Osteocyte (in vitro differentiated cells): ENCODE measurements at places on chromosomes 3 and 15. TPM values are rescaled to one million over a fixed set of nuclear protein-coding genes. Genes with fewer than 3 reads are reported as not detected.

DNA sequence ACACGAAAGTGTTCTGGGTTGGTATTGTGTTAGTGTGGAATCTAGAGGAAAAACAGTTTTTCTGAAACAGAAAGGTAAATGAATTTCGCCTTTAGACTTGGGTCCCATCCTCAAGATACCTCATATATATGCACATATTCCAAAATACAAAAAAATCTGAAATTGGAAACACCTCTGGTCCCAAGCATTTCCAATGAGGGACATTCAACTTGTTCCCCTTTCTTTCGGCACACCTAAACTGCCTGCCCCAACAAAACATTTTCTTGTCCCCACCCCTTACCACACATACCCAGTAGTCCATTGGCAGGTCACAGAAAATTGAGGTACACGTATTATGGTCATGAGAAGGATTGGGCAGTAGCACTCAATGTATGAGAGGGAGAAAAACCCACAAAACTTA lies 9.1 kb upstream of the IRAK2 start:
- no peak for DNase-seq

DNA sequence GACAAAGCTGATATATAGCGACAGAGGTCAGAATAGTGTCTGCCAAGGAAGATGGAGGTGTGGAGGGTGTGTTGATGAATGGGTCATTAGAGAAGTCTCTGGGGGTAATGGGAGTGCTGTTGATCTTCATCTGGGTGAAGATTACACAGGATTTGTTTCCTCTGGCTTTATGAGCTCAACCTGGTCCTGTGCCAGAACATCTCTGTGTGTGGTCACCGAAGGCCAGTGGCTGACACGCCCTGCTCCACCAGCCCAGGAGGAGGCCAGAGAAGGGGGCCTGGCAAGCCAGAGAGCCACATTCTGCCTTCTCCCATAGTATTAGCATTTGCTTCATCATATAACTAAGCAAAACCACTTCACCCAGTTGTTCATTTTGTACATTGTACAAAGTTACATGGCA lies 121.1 kb downstream of the ZNF621 start:
- DNase-seq, result no peak

GRCh38 chr15:95655089-95655607 lies 675.4 kb upstream of the NR2F2 start:
- DNase-seq, result no peak

DNA sequence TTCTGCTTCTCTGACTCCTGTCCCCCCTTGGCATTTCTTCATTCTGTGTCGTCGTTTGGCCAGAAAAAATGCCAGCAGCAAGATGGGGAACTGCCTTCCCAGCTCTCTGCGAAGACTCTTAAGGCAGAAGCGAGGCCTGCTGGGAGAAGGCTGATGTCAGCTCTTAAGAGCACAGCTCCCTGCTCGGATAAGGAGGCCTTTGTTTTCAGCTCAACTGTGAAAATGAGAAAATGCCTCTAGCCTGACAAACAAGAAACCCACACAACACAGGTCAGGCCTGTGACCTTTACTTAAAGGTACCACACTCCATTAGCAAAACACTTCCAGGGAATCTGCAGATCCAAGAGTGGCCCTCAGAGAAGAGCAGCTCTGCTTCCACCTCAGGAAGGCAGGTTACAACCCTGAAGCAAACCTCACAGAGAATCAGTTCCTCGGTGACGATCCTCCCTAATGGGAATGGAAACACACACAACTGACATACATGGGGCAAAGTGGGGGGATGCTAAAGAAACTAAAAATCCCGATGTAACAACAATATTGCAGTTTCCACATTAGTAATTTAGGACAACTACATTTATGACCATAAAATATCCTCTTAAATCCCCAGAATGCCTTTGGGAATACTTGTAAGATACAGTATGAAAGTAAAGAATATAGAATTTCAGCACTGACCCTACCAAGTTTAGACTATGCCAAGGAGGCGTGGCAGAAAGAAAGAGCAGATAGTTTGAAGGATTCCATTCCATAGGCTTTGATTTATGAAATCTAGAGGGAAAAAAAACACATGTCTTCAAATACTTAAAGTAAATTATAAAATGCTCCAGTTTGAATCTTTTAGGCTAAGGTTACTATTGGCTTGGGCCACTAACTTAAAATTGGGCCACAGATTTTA lies 52.1 kb downstream of the VGLL4 start:
- no peak for DNase-seq

- DNase-seq, result no peak
These were observed 477.4 kb downstream of the NAALADL2 start for GRCh38 chr3:175336406-175337133.

GRCh38 chr15:22778796-22779195 lies 7.6 kb upstream of the NIPA1 start:
- no peak for DNase-seq

DNA sequence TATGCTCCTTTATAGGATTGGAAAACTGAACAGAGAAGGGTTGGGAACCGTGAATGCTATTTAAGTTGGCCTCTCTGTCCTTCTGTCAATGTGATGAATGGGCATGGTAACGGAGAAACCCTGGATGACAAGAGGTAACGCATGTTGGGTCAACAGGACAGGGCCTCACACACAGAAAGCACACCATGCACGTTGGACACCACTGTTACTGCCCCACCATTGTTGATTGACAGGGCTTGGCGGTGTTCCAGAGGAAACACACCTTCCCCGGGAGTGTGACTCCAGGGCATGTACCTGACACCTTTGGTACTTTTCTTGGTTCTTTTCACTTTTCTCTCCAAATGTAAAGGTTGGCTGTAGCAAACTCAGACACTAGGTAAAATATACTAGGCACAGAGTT lies 548.5 kb downstream of the OCA2 start:
- DNase-seq, result no peak

DNA sequence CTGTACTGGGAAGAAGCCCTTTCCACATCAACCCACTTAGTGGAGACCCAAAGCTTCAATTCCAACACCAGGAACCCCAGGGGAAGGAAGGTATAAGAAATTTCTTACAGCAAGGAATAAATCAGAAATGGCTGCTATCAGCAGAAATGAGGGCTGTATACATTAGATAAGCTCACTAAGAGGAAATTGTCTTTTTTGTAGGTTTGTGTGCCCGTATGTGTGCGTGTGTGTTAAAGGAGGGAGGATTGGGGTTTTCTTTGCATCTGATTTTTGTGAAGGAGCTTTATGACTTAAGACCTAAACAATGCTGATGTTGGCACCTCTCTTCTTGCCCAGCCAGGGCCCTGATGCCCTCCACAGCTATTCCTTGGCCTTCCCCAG lies 18.6 kb downstream of the ARRDC4 start:
- no peak for DNase-seq

GRCh38 chr15:83784975-83785374 lies 131.1 kb downstream of the ADAMTSL3 start:
- DNase-seq, result no peak

DNA sequence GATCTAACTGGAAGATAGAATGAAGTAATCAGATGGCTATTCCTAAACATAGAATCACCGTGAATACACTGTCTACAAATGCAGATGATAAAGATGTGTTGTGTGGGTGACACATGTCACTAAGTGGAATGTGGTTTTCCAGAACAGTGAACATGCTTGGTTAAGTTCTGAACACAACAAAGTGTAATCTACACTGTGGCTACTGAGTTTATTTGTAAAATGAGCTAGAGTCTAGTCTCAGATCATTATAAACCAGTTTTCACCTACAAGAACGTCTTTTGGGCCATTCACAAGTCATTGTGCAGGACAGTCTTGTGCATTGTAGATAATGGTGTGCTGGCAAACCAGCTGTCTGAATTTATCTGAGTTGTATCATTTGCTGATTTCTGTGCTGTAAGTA lies 35.3 kb downstream of the OXNAD1 start:
- DNase-seq, result no peak

GRCh38 chr3:120348065-120348990 lies 826 bp downstream of the LRRC58 start:
- DNase-seq, result no peak

- DNase-seq, result no peak
These were observed 16.6 kb upstream of the LOXL1 start for GRCh38 chr15:73909651-73910050.

- no peak for DNase-seq
These were observed 2.5 kb downstream of the AP4E1 start for GRCh38 chr15:50911001-50911400.

DNA sequence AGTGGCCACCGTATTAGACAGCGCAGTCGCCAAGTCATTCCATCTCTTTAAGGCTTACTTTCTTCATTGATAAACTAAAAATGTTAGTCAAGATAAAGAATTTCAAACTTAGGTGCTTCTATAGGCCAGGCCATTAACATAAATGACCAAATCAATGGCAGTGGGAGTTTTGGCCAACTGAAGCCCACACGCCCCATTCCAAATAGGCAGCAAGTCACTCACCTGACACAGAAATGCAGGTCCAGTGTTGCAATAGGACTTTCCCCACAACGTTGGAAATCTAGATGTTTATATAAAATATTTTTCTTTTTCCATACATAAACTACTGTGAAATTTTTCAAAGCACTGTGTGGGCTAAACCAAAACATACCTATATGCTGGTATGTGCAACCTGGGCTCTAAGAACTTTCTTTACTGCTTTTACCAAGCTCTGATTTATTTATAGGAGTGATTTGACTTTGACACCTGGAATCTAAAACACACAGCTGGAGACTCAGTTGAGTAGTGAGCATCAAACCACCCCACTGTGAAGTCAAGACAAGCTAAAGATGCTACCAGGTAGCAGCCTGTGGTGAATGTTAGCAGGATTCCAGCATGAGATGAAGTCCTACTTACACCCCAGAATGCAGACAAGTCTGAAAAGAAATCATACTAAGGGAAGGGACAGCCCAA lies 15.1 kb downstream of the GOLIM4 start:
- DNase-seq, result no peak

GRCh38 chr3:187507905-187508304 lies 139.7 kb downstream of the RTP4 start:
- DNase-seq, result no peak

GRCh38 chr15:75725719-75726607 lies 13.3 kb upstream of the CSPG4 start:
- no peak for DNase-seq

- DNase-seq, result no peak
These were observed 57.2 kb downstream of the PLD1 start for GRCh38 chr3:171753025-171753472.

HEMK1 gene
- 19.9 and 23.1 TPM in 2 replicates for total RNA-seq

TCAIM gene
- 27.1 and 30.2 TPM in 2 replicates for total RNA-seq

TRIM71 gene
- 0.05 TPM in 1 of 2 replicates, not detected in the other for total RNA-seq

ERC2 gene
- total RNA-seq, result 0.35 and 0.78 TPM in 2 replicates

DPPA4 gene
- total RNA-seq, result 0.75 and 1.8 TPM in 2 replicates

APBA2 gene
- 23.5 and 24.7 TPM in 2 replicates for total RNA-seq

CDHR4 gene
- not detected in 2 replicates for total RNA-seq

FBXO40 gene
- not detected in 2 replicates for total RNA-seq

RTP1 gene
- not detected in 2 replicates for total RNA-seq

ERICH6 gene
- total RNA-seq, result 0.83 TPM in 1 of 2 replicates, not detected in the other

P2RY1 gene
- total RNA-seq, result 0.67 and 0.91 TPM in 2 replicates

PIK3CA gene
- total RNA-seq, result 42.1 and 48.1 TPM in 2 replicates
